Occipital lobe (tissue), 3 donors: ENCODE measurements at places on chromosomes 6 and 20. TPM values are rescaled to one million over a fixed set of nuclear protein-coding genes. Genes with fewer than 3 reads are reported as not detected.

Gene RIPPLY2
- 12.9 TPM for total RNA-seq

Gene SMOC2
- total RNA-seq, result 1.2 TPM

Gene TRERF1
- total RNA-seq, result 3.7 TPM

Gene SLC24A3
- 17.8 TPM for total RNA-seq

Gene PKIB
- total RNA-seq, result 1.7 TPM

Gene FAM209B
- not detected for total RNA-seq

Gene TUBB1
- total RNA-seq, result 0.47 TPM

Gene SOX4
- 370 TPM for total RNA-seq

Gene MEP1A
- not detected for total RNA-seq

Gene SYNDIG1
- total RNA-seq, result 32.6 TPM

Gene HIVEP2
- total RNA-seq, result 114 TPM

Gene GNAS-AS1
- 0.94 TPM for total RNA-seq

Gene LY6G6C
- 0.31 TPM for total RNA-seq

Gene TAGAP
- total RNA-seq, result 1.4 TPM

Gene DSP
- 7.6 TPM for total RNA-seq

Gene OARD1
- total RNA-seq, result 15.8 TPM

Gene NOX3
- total RNA-seq, result not detected

Gene NUP43
- 23.9 TPM for total RNA-seq

Gene SLC17A2
- total RNA-seq, result not detected

Gene TULP1
- 0.47 TPM for total RNA-seq

Gene C2
- 4.7 TPM for total RNA-seq

Gene NNAT
- 251 TPM for total RNA-seq

Gene MMP24
- 76.1 TPM for total RNA-seq

Gene FRS3
- total RNA-seq, result 6.7 TPM
